ENCODE measurements at places on chromosomes 2 and 18.

GRCh38 chr2:66069937-66070720 lies 364.8 kb upstream of the MEIS1 start:
- no peak for DNase-seq

GRCh38 chr2:71507476-71507875 lies 54.1 kb downstream of the DYSF start:
- no peak for DNase-seq

DNA sequence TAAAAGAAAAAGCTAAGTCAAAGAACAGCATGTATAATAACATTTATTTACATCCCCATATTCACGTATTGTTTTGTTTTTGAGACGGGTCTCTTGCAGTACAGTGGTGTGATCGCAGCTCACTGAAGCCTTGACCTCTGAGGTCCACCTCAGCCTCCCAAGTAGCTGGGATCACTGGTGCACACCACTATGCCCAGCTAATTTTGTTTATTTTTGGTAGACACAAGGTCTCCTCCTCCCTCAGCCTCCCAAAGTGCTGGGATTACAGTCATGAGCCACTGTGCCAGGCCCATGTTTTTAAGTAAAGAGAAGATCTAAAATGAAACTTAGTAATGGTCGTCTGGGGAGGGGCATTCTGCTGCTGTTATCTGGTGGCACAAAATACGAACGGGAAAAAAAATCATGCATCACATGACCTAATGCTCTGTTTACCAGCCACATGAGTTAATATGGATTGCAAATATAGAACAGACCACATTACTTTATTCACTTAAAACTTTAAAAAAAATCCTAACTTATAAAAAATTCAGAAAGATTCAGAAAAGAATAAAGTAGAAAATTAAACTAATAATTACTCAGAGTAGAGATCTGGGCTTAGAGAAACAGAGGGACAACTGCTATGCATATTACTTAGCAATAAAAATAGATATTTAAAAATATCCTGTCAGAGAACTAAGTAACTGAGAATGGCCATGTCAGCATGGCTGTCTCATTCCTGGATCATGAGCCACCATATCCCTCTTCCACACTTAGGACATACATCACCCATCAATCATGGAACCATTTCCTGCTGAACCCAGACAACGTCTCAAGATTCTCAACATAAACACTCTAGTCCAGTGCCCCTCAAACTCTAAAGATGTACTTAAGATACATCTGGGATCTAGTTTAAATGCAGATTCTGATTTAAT lies 7.3 kb downstream of the MMADHC start:
- DNase-seq, result no peak

DNA sequence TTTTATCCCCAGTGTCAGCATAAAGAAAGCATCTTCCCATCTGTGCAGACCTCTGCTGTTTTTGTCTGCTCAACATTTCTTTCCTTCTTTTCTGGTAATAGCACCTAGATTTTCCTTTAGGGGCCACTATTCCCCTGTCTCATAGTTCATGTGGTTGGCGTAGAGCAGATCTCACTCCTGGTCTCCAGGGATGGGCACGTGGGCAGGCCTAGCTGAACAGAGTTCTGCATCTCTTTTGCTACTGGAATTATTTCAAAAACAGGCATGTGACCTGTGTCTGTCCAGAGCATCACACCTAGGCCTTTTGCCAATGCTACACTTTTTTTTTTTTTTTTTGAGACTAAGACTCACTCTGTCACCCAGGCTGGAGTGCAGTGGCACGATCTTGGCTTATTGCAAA lies 17.7 kb upstream of the ICOS start:
- DNase-seq, result no peak

GRCh38 chr2:25131567-25132298 lies 36.6 kb downstream of the POMC start:
- peak; percentile 23 for DNase-seq

- DNase-seq, result no peak
Measured at GRCh38 chr2:97774425-97774824, 61.0 kb downstream of the ZAP70 start.

DNA sequence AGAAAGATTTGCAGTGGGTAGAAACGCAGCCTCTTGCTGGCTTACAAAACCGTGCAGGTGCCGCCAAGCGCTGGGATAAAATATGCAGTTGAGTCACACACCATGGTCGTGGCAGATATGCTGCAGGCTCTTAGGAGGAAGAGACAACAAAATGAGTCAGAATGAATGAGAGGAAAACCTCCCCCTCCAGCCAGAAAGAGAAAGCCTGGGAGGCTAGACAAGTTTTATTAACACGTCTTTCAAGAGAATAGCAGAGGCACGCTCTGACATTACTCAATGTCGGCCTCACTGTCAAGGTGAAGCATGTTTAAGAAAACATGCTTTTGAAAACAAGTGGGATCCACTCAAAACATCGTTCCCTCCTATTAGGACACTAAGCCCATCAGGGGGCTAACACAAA lies 37.1 kb upstream of the ZCCHC2 start:
- no peak for DNase-seq

GRCh38 chr2:140506606-140507005 lies 1624.2 kb downstream of the LRP1B start:
- no peak for DNase-seq

GRCh38 chr2:234977228-234977679 lies 25.4 kb downstream of the SH3BP4 start:
- DNase-seq, result no peak

DNA sequence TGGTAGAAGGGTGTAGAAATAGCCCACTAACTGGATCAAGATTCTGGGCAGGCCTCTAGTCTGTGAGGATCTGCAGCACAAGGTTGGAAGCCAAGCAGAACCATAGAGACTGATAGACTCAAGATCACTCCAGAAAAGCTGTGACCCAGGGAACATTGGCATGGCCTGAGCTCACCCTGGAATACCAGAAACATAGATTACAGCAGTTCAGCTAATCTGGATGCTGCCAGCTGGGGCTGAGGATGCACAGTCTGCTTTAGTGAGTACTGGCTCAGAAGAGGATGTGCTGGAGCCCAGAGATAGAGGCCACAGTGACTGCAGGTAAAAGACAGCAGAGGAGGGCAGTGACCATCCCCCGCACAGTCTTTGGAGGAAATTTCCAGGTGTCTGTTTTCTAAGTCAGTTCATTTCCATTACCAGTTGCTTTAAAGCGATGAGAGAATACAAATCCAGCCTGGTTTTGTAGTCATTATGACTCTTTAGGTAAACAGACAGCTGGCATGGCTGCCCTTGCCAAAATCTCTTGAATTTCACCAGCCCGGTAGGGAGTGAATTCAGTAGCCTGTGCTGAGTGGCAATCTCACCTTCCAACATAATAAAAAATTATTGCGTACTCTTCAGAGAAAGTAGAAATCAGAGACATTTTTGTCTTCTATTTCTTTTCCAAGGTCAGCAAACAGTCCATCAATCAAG lies 119.2 kb downstream of the ANTXR1 start:
- DNase-seq, result no peak

DNA sequence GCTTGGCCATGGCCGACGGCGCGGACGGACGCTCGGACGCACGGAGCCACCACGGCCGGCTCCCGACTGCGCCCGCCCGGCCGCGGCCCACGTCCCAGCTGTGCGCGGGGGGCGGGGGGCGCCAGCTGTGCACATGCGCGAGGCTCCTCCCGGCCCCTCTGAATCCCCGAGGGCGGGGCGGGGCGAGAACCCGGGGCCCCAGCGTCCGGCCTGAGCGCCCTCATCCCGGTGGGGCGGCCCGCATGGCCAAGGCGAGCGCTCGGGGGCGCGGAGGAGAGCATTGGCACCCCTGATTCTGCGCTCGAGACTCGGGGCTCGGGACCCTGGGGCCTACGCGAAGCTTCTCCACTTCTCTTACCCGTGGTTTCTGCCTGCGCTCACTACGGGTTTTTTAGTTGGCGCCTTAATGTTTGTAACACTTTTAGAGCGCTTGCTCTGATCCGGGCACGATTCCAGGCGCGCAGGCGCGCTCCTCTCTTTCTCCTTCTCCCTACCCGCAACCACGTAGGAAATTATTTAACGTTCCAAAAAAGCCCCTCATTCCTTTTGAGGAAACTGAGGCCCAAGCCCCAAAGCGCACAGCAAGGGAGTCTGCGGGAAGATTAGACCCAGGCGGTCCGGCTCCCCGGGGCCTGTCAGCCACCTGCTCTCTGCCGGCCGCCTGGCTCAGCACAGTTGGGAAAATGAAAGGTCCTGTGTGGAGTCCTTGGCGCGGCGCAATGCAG lies at the start of gene PXDN:
Gene PXDN, minus strand, starts transcription at position 70 of the 725 bp plus-strand sequence. Its CDS starts 60 bp downstream, at position 10.
- DNase-seq, result no peak

- DNase-seq, result no peak
Measured at GRCh38 chr2:73208258-73208657, 5.8 kb upstream of the SMYD5 start.

GRCh38 chr18:10304853-10305252 lies 149.6 kb upstream of the APCDD1 start:
- no peak for DNase-seq

GRCh38 chr18:62324917-62325805 lies at the start of gene TNFRSF11A:
Gene TNFRSF11A (plus strand): TSS chr18:62325310. CDS start chr18:62325353, 43 bp downstream.
- peak; percentile 72 for DNase-seq
